ENCODE measurements at places on chromosomes 3 and 15.
A peak's percentile ranks its signal among the peaks of the same experiment; 100 is the strongest.

GRCh38 chr3:60333710-60334109 is 917.5 kb downstream of the FHIT start:
- DNase-seq, result no peak

GRCh38 chr3:81170298-81170697 is 591.1 kb downstream of the GBE1 start:
- DNase-seq, result no peak

GRCh38 chr3:60277361-60277800 is 973.9 kb downstream of the FHIT start:
- no peak for DNase-seq

DNA sequence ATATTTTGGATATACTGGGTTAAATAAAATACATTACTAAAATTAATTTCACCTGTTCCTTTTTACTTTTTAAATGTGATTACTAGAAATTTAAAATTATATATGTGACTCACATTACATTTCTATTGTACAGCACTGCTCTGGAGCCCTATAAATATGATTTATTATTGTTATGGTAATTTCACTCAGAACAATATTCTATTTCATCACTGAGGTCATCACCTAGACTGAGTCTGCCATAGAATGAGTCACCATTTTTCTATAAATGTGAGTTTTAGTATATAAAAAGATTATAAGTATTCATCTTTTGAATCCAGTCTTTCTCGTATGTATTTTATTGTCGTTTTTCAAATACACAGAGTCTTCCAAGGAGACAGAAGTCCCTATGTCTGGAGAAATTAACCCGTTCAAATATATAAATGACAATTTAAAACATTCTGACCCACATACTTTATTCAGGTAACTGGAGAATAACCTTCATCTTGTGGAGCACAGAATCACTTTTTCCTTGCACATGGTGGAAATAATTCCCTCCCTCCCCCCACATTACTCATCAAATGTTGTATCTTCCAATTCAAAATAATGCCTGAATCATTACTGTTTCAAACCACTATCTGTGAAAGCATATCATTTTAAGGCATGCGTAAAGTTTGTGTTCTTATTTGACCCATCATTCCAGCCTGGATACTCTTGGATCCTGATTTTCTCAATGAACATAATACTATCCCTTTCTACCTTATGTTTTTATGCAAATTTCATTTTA is 30.0 kb downstream of the CHST14 start:
- no peak for DNase-seq

- no peak for DNase-seq
Observed at GRCh38 chr3:197942956-197943556, 6.9 kb upstream of the RPL35A start.

DNA sequence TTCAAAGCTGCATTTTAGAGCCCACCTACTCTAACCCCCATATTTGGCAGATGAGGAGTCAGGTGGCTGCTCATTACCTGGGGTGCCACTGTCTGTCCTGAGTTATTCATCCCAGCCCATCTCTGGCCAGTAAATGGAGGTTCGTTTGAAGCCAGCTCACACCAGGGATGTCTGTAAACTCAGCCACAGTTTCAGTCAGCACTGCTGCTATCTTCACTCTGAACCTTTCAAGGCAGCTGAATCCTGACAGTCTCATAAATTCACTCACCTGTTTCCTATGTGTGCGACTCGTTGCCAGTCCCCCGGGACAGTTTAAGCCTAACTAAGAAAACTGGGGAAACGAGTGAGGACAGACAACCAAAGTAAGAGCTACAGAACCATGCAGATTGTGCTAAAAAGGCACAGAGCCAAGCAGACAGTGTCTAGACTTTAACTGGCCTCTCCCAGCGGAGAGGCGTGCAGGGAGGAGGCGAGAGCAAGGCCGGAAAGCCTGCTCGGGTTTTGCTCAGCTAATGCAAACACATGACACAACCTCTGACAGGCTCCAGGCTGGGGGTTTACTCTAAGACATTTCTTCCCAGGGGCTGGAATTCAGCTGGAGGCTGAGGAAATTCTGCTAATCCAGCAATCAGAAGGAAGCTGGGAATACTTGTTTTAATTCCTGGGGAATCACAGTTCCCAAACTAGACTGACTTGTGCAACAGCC is 12.0 kb downstream of the FSTL1 start:
- peak; percentile 78 for DNase-seq

DNA sequence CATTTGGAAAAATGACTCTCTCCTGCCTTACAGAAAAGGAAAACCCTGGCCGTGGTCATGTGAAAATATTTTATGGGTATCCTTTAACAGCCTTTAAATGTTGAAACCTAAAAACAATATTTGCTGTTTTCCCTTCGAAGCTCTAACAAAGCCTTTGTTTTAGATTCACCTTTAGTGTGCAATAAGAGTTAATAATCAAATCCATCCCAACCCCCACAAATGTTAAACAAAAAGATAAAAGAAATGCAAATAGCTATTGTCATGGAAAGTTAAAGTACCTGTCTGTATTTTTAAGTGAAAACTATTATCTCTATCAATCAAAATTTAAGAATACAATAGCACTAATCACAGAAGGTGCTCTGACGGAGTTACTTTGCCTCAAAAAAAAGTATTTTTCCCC is 279.3 kb downstream of the FOXP1 start:
- DNase-seq, result no peak

DNA sequence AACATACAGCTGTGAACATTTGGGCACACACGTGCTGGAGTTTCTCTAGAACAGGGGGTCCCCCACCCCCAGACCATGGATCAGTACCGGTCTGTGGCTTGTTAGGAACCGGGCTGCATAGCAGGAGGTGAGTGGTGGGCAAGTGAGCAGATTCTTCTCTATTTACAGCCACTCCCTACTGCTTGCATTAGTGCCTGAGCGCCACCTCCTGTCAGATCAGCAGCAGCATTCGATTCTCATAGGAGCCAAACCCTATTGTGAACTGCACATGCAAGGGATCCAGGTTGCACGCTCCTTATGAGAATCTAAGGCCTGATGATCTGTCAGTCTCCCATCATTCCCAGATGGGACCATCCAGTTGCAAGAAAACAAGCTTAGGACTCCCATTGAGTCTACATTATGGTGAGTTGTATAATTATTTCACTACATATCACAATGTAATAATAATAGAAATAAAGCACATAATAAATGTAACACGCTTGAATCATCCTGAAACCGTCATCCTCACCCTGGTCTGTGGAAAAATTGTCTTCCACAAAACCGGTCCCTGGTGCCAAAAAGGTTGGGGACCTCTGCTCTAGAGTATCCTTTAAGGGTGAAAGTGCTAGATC is 25.8 kb downstream of the CHRM5 start:
- DNase-seq, result no peak

All from kidney (tissue), 22 donors.